Central memory CD8-positive, alpha-beta T cell (primary cell): ENCODE measurements at places on chromosomes 13 and 19.

GRCh38 chr13:106573284-106573846 is 5.4 kb upstream of the ARGLU1 start:
- no peak for DNase-seq

DNA sequence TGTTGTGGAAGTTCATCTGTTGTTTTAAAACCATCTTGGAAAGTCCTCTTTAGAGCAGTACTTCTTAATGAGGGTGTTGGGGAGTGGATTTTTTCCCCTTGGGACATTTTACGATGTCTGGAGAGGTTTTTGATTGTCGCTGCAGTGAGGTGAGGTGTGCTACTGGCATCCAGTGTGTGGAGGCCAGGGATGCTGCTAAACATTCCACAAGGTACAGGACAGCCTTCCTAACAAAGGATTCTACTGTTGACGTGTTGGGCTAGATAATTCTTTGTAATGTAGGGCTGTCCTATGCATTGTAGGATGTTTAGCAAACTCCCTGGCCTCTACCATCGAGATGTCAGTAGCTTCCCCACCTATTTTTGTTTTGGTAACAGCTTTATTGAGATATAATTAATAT is 33.3 kb downstream of the NAA16 start:
- DNase-seq = no peak

- no peak for DNase-seq
Measured at GRCh38 chr19:49570997-49571676, 9.2 kb downstream of the NOSIP start.

- no peak for DNase-seq
Measured at GRCh38 chr19:30719189-30719998, 347.2 kb downstream of the ZNF536 start.

DNA sequence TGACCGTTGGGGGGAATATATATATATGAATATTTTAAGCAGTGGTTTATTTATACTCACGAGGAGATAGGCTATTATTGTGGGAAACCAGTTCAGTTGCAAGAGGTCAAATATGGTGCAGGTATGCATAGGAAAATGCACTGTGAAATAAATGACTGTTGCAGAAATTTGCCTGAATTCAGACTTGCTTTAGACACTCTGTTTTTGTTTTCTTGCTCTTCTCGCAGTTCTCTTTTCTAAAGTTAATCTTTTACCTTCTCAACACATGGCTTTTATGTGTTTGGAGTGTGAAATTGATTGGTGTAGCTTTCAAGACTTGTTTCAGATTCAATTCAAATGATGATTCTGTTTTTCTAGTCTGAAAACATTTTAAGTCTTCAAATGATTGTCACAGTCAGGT is 109.7 kb downstream of the LRCH1 start:
- no peak for DNase-seq

DNA sequence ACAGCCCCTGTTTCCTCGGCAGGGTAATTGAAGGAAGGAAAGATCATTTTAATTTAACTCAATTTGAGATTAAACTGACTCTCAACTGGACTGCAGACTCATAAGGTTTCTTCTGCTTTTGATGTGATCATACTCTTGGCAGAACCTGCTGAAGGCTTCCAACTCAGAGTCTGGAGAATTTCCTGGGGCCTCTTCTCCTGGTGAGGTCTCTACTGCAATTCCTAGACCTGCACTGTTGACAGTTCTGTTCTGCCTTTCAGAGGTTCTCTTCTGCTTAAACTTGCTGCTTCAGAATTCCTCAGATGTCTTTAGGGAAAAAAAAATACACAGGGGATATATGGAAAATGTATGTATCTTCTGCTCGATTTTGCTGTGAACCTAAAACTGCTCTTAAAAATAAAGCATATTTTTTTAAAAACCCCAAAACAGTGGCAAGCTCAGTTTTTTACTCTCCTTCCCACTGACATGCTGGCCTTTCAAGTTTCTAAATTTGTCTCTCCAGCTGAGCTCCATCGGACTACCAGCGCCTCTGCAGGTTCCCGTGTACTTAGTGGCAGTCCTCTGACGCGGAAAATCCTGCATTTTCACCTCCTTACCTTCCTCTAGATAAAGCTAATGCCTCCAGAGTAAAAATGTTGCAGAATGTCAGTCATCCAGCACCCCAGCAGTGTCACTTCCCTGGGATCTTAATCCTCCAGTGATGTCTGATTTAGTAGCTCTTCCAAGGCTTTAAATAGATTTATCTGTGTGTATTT is 733.5 kb upstream of the SGCG start:
- DNase-seq = no peak

DNA sequence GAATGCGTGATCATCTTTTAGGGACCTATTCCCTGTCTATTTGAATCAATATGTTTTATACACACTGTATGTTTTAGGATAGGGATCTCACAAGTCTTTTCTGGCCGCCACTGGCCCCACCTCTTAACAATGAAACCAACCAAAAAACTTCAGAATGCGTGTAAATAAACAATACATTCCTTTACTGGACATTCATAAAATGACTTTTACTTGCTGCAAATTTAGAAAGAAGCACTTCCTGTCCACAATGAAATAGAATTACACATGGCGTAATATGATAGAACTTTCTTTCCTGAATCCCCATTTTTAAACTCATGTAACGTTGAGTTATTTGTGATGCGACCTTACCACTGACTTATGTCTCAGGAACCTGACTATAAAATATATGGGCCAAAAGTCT is 233.6 kb downstream of the SLITRK6 start:
- DNase-seq = no peak

DNA sequence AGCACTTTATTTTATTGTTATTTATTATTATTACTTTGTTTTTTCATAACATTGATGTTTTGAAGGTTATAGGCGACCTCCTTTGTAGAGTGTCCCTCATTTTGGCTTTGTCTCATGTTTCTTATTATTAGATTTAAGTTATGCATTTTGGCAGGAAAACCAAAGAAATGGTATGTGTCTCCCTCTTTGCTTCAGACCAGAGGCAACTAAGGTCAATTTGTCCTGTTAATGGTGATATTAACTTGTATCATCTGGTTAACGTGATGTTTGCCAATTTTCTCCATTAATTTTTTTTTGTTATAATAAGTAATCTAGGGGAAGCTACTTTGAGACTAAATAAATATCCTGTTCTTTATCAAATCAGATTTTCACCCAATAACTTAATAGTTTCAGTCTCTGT is 3.8 kb upstream of the TMEM91 start:
- DNase-seq = no peak

GRCh38 chr13:87452281-87452680 is 218.9 kb upstream of the SLITRK5 start:
- DNase-seq = no peak

GRCh38 chr13:58476206-58476918 is 844.8 kb downstream of the PCDH17 start:
- no peak for DNase-seq

DNA sequence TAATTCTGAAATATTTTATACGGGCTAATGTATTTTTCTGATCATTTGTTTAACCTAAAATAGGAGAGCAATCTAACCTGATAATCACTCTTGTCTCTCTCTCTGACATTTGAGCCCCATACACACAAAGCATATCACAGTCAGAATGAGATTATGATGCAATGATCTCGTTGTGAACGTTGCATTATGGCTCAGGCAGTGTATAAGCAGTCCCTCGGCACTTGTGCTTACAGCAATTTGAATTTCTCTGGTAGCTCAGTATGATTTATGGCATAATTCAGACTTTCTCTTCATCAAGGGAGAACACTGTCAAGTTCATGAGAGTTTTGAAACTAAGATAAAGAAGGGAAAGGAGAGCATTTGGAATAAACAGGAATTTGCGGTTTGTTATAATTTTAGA is 256.1 kb downstream of the DACH1 start:
- DNase-seq = no peak

- DNase-seq = no peak
Measured at GRCh38 chr19:7450243-7451223, 38.3 kb downstream of the PEX11G start.

GRCh38 chr19:3065675-3066357 is 3.5 kb upstream of the TLE5 start:
- no peak for DNase-seq

GRCh38 chr13:41075034-41075433 is 13.7 kb downstream of the WBP4 start:
- DNase-seq = no peak

- no peak for DNase-seq
Measured at GRCh38 chr19:33872445-33873320, 76.0 kb downstream of the KCTD15 start.

DNA sequence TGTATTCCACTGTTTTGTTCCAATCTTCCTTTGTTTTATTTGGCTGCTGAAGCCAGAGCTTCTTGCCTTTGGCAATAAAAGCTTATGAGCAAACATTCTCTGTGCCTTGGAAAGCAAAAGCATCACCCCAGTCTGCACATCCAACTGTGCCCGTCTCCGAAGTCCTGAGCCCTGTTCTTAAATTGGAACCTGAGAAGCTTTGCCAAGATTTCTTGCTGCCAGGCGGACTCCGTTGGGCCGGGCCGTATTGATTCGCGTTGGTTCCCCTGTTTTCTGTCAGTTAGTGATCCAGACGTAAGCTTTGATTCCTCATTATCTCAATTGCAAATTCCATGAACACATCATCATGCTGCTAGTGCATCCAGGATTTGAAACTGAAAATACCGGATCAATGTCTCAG is 793.0 kb downstream of the OLFM4 start:
- DNase-seq = no peak

- no peak for DNase-seq
Measured at GRCh38 chr13:39284801-39285388, 246.6 kb downstream of the NHLRC3 start.

- DNase-seq = no peak
Measured at GRCh38 chr13:99261059-99261458, 2.9 kb upstream of the GPR18 start.

DNA sequence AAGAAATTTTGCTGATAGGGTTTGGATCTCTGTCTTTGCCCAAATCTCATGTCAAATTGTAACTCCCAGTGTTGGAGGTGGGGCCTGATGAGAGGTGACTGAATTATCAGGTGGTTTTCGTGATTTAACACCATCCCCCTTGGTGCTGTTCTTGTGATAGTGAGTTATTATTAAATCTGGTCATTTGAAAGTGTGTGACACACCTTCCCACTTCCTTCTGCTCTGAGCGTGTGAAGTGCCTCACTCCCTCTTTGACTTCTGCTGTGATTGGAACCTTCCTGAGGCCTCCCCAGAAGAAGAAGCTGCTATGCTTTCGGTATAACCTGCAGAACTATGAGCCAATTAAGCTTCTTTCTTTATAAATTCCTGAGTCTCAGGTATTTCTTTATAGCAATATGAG is 632.0 kb downstream of the SLITRK5 start:
- no peak for DNase-seq

- DNase-seq = no peak
Measured at GRCh38 chr13:24893863-24894262, 129.9 kb downstream of the RNF17 start.

DNA sequence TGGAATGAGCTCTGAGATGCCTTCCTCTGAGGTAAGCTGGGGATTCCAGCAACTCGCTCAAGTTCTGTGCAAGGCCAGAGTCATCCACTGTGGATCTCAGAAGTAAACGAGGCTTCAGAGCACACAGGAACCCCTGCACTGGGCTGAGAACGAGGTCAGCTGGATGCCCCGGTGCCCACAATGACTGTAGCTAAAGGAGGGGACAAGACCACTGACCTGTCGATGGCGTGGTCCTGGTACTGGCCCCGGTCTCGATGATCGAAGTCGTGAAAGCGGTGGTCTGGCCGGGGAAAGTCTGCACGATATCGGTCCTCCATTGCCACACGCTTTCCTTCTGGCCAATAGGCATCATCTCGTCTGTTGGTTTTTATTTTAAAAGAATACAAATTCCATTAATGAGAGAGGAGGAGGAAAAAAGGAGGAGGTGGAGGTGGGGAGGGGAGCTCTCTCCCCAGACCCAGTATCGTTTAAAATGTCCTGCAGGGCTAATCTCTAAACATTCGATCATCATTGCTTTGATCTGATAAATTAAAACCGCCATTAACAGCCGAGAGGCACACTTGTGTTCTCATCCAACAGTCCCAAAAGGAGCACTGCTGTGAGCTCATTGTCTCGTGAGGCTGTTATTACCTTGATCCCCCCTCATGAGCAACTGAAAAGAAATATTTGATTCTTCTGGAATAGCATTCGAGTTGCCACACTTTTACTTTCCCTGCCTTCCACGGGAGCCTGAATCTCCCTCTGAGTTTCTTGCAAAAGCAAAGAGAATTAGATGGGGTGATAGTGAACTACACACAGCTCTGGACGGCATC is 25.0 kb upstream of the TINCR start:
- no peak for DNase-seq

DNA sequence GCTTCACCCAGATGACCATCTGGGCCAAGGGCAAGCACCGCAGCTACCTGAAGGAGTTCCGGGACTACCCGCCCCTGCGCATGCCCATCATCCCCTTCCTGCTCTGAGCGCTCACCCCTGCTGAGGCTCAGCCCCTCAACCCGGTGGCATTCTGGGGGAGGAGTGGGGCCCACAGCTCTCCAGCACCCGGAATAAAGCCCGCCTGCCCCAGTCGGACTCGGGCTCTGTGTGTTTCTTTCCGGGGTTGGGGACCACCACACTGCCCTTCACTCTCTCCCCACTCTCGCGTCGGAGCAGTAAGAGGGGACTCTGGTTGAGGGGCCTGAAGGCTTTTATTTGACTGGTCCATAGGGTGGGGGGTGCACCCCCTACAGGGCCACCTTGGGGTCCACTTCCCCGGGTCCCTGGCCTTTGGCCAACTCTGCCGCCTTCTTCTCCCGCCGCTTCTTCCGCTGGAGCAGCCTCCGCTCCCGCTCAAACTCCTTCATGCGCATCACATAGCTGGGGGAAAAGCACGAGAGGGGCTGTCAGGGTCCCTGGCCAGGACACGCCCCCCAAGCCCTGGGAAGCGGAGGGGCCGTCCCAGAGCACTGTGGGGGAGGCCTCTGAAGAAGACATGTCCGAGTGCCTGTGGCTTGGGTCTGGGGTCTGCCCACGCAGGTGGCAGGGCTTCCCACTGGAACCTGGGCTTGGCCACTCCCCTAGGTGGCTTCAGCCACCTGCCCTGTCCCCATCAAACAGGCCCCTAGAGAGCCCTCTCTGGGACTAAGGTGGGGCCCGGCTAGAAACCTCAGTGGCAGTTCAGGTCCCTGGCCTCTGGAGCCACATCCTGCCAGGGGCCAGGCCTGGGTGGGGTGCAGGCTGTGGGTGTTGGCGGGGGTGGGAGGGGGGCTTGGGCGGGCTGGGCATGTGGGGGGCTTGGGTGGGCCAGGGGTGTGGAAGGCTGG is 5.8 kb downstream of the NDUFB7 start:
- no peak for DNase-seq

DNA sequence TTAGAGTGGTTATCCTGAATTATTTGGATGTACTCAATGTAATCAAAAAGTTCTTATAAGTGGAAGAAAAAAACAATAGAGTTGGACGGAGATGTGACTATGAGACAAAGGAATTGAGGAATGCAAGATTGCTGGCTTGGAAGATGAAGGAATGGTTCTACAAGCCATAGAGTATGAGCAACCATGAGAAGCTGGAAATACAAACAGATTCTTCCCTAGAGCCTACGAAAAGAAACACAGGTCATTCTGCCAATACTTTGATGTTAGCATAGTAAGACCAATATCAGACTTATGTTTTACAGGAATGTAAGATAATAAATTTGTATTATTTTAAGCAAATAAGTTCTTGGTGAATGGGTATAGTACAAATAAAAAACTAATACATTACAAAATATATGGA is 249.2 kb downstream of the DIAPH3 start:
- DNase-seq = no peak
